Endothelial cell (in vitro differentiated cells): ENCODE measurements at places on chromosomes 11 and 22. TPM values are rescaled to one million over a fixed set of nuclear protein-coding genes. Genes with fewer than 3 reads are reported as not detected.

The CABP4 gene
- total RNA-seq: not detected

The C22orf31 gene
- total RNA-seq: not detected

The CD3E gene
- total RNA-seq: not detected

GRCh38 chr11:10862446-10862845, 4.6 kb upstream of the ZBED5 start:
- DNase-seq: no peak

- DNase-seq: no peak
These were observed 37.7 kb upstream of the GNB1L start for GRCh38 chr22:19892257-19892879.

- no peak for DNase-seq
These were observed 70.3 kb downstream of the SEZ6L start for GRCh38 chr22:26239581-26239980.

GRCh38 chr11:114176321-114176720, 116.8 kb downstream of the ZBTB16 start:
- DNase-seq: no peak

DNA sequence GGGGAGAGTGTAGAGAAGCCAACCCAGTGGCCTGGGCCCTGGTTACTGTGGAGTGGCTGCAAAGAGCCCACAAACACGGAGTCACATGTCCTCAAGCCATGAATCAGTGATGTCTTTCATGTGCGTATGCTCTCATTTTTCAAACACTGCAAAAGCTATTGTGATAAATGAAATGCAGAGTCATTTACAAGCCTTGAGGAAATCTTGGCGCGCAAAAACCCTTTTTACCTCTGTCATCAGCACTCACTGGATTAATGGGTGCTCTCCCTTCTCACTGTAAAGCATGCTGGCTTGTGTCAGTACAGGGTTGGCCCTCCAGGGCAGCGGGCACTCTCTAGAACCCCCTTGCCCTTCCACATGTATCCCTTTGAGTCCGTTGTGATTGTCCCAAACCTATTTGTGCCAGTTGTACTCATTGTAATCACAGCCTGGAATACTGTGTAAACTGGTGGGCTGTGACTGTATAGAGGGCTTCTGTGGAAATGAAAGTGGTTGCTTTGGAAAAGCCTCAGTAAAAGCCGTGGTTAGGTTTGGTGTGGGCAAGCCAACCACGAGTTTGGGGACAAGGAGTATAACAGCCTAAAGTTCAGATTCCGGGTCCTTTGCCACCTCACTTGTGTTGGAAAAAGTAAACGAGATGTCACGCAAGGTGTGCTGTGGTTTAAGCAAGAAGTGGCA, 10.4 kb downstream of the GNAZ start:
- no peak for DNase-seq

GRCh38 chr11:68643585-68643984, 40.8 kb upstream of the GAL start:
- no peak for DNase-seq

- DNase-seq: no peak
These were observed 353.1 kb upstream of the ANO5 start for GRCh38 chr11:21839796-21840195.

- DNase-seq: no peak
These were observed at the start of gene SMIM38 for GRCh38 chr11:69155302-69156234. TSS of gene SMIM38 (plus strand) at chr11:69155935. CDS start at chr11:69157847, 1,912 bp downstream.

DNA sequence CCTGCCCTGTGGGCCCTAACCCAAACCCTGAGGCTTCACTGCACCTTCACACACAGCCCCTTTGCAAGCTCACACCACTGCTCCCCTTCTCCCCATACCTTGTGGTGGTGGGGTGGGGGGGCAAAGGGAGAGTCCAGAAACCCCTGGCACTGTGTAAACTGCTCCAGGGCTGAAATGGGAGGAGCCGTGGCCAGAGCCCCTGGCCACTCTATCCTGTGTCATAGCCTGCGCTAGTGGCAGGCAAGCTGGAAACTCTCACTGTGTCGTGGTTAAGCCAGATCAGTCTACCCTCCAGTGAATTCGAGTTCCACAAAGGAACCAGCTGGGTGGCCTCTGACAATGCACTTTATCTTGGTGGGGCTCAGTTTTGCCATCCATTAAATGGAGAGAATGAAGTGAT, 8.4 kb upstream of the SYT13 start:
- DNase-seq: no peak

DNA sequence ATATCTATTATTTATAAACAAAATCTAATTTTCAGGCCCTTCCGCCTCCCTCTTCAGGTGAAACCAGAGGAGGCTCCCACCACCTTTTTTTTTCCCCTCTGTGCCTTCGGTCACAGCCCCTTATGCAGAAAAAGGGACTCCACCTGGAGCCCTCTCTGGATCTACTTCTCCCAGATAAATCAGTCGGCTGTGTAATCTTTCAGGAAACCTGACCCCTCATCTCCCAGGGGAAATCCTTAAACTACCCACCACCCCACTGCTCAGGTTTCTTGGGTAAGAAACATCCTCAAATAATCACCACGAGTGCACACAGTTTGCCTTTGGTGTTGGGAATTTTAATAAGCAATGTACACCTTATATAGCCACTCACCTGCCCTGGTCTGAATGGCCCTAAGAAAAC, 104.2 kb downstream of the NAV2 start:
- no peak for DNase-seq

DNA sequence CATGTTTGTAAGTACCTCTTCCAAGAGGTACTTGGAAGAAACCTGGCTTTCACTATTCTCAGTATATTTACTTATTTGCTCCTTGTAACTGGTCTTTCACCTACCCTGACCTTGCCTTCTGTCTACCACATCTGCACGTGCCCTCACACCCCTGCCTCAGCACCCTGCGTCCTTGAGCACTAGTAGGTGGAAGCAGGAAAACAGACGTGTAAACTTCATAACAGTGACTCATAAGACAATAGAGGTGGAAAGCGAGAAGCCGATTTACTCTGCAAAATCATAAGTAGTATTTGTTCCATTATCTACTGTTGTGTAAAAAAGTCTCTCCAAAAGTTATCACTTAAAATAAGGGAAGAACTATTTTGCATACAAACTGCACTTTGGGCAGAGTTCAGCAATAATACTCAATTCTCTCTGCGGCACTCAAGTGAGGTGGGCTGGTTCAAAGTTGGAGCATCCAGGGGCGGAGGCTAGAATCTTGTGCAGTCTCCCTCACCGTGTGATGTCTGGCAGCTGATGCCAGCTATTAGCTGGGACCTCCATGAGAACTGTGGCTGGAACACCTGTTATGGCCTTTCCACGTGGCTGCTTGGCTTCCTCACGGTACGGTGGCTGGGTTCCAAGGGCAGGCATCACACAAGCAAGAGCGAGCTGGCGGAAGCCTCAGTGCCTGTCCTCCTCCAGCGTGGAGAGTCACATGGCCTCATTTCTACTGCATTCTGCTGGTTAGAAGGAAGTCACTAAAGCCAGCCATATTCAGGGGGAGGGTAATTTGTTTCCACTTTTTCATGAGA, 30.4 kb downstream of the PACS1 start:
- DNase-seq: no peak

DNA sequence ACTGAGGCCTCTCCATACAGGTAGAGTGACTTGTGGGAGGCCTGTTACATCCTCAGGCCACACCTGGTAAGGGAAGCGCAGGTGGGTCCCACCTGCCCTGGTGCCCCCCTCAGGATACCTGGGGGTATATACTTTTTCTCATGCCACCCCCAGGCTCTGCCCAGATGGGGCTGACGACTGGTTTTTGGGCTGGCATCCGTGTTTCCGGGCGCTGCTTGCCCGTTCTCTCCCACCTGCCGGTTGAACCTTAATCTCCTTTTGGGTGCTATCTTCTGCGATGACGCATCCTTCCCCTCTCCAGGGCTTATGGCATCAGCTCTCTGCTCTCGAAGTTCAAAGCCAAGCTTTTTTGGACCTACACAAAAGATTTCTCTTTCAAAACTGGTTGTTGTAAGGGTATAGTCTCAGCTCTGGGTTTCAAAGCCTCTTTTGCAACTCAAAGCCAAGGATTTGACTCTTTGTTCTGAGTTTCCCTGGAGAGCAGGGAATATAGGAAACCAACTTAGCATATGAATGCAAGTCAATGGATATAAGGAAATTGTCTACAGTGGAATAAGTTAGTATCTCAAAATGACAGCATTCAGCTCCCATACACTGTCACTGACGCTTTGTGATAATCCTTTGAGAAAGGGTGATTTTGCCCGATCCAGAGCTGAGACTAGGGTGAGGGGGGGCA, 8.6 kb upstream of the LRRC10B start:
- DNase-seq: no peak
